ENCODE measurements at places on chromosomes 6 and 20.

DNA sequence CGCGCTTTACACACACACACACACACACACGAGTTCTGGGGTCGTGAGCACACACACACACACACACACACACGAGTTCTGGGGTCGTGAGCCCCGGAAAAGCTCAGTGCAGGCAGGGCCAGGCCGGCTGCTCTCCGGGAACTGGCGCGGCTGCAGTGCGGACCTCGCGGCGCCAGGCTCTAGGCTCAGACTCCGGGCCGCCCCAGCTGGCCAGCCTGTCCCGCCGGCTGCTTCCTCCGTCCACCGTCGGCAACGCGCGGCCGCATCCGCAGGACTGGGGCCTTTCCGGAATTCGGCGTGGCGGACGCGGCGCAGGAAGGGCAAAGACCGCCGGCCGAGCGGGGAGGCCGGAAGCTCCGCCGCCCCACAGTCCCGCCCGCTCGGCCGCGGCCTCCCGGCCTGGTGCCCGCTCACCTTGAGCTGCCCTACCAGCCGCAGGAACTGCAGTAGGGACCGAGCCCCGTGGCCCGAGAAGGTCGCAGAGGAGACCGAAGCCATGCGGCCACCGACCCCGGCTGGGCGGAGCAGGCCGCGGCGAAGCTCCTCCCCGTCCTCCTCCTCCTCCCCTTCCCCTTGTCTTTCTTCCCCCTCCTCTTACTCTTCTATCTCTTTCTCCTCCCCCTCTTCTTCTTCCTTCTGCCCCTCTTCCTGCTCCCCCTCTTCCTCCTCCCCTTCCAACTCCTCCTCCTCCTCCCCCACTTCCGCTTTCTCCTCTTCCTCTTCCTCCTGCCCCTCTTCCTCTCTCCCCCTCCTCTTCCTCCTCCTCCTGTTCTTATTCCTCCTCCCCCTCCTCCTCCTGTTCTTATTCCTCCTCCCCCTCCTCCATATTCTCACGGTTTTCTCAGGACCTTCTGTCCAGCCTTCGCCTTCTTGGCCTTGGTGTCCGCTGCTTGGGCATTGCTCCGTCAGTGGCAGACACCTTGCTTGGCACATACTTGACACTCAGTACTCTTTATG, at the start of gene HDDC2:
HDDC2 (minus strand) TSS at position 533 of the 957 bp plus-strand sequence; CDS start at position 498, 35 bp downstream.
- DNase-seq, result peak; percentile 5

- DNase-seq, result no peak
Measured at GRCh38 chr6:13787137-13787536, 27.2 kb downstream of the MCUR1 start.

DNA sequence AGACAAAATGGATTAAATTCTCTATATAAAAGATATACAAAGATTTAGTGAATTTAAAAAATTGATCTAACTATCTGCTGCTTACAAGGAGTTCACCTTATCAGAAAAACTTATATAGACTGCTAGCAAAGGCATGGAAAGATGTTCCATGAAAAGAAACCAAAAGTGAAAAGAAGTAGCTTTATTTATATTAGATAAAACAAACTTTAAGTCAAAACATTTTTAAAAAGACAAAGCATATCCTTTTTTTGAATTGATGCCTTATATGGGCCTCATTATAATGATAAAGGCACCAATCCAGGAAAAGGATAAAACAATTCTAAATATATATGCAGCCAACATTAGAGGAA, 334.2 kb downstream of the MEI4 start:
- no peak for DNase-seq

DNA sequence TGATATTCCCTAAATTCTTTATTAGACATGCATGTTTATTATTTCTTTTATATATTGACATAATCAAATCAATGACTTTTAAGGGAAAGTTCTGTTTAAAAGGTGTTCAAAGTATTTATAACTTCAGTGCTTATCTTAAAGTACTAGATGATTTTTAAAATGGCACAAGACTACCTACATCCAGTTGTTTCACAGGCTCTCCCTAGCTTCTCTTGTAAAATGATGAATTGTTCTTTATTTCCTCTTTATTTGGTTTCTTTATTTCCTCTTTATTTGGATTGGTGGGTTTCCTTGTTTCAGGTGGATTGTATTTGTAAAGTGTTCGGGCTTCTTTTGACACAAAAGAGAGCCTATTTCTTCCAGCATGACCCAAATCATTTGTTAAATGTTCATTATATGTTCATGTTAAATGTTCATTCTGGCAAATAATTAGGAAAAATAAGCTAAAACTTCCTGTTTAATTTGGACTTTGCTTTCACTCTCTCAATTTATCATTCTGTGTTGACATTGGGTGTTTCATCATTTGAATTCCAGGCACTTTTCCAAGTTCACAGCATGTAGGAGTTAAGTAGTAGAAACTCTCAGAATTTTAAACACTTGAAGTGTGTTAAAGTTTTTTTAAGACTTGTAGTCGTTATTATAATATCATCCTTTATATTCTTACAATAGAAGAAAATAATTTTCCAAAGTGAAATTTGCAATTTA, 24.6 kb downstream of the MLIP start:
- no peak for DNase-seq

DNA sequence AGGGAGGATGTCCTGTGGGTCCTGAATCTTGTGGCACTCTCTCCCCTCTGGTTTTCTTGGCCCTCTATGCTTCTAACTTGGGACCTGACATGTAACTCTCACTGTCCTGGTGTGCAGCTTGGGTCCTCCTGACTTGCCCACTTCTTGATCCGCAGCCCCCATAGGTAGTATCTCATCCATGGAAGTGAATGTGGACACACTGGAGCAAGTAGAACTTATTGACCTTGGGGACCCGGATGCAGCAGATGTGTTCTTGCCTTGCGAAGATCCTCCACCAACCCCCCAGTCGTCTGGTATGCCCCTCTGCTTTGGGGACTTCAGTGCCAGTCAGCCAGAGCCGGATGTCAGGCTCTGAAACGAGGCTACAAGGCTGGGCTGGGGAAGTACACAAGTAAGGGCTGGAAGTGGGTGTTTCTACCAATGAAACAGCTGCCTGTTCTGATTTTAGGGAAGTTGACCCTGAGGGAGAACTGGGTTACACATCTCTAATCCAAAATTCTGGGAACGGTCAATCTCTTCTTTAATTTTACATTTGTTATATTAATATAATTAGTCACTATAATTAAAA, 641 bp downstream of the DBNDD2 start:
- no peak for DNase-seq

- no peak for DNase-seq
Measured at GRCh38 chr20:32115211-32115767, 5.8 kb downstream of the TM9SF4 start.

- DNase-seq, result no peak
Measured at GRCh38 chr6:43904311-43905123, 134.5 kb downstream of the VEGFA start.

- no peak for DNase-seq
Measured at GRCh38 chr20:64099086-64099786, 8.1 kb downstream of the NPBWR2 start.

GRCh38 chr20:37890643-37891042, 12.3 kb upstream of the VSTM2L start:
- DNase-seq, result no peak

- DNase-seq, result no peak
Measured at GRCh38 chr6:163599136-163599535, 184.6 kb downstream of the QKI start.

DNA sequence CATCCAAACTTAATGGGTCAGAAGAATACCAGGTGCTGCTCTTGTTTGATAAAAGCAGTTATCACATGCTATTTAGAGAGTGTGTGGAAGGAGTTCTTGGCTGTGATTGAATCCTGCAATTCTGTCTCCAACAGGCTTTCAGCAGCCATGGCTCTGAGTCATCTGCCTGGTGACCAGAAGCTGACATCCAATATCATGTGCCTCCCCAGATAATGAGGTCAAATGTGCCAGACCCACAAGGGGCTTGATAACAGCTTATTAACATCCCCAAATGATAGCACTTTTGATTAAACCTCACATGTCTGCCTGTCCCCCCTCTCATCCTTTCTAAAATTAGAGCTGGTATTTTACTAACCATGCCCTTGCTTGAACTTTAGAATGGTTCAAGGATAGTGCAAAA, 175.7 kb upstream of the PLN start:
- DNase-seq, result no peak

GRCh38 chr20:56348746-56349145, 10.0 kb upstream of the FAM210B start:
- no peak for DNase-seq

GRCh38 chr6:113115196-113115595, 741.9 kb upstream of the MARCKS start:
- no peak for DNase-seq

- no peak for DNase-seq
Measured at GRCh38 chr6:38612143-38612965, 27.4 kb downstream of the BTBD9 start.

DNA sequence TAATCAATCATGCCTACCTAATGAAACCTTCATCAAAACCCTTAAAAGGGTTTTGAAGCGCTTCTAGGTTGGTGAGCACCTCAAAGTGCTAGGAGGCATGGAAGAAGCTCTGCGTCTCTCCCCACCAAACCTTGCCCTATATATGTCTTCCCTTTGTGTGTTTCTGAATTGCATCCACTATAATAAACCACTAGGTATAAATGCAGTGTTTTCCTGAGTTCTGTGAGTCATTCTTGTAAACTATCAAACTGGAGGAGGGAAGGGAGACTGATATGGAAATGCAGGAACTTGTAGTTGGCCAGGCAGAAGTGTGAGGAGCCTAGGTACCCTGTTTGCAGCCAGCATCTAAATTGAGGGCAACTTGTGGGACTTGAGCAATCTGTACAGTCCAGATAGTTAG, 698.8 kb downstream of the DOK5 start:
- no peak for DNase-seq

DNA sequence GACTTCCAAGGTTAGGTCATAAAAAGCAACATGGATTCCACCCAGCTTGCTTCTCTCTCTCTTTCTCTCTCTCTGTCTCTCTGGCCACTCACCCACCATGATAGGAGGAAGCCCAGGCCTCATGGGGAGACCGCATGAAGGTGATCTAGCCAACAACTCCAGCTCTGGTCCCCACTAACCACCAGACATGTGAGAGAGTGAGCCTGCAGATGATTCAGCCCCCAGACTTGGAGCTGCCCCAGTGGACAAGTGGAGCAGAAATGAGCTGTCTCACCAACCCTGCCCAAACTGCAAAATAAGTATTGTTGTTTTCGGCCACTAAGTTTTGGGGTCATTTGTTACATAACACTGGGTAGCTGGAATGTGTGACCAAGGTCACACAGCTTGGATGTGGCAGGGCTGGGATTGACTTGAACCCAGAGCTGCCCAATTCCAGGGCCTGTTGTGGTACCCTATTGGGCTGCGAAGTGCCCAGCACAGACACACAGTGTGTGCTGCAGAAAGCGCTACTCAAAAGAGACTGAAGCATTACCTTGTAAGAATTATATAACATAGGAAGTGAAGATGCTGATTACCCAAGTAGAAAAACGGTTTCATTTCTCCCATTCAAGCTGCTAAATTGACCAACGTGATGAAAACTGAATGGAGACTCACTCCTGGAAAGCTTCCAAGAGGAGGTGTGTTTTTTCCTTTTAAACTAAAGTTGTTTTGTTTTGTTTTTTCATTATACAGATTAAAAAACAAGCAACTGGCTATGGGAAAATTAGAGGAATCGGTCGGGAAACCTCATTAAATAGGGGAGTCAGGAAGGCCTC, 9.1 kb upstream of the TLDC2 start:
- no peak for DNase-seq

DNA sequence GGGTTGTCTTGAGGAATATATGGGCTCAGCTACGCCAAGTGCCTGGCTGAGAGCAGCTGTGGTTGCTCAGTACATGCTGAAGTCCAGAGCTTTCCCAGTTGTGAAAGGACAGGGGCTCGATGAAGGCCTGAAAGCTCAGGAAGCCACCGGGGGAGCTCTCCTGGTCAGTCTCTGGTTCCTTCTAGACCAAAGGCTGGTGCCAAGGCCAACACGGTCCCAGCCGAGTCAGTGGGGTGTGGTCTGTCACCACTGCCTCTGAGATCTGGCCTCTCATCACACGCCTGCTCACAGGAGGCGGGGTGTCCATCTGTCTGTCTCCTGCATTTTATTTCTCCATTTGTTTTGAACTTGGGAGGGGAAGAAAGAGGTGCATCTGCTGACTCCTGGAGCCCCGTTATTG, 4.9 kb upstream of the FAM83C start:
- DNase-seq, result no peak

GRCh38 chr6:153117986-153118879, 12.8 kb downstream of the RGS17 start:
- DNase-seq, result no peak

DNA sequence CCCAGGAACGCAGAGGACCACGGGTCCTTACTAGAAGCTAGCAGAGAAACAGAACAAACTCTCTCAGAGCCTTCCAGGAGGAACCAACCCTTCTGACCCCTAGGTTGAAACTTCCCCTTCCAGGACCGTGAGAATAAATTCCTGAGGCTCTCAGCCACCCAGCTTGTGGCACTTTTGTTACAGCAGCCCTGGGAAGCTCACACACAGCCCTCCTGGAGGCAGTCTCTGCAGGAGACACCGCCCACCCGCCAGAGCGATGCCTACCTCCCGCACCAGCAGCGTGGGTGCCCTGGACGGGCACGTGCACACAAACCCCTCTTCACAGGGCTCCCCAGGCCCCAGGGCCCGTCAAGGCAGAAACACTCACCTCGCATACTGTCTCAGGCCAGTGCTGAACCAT, 4.2 kb downstream of the RNASET2 start:
- no peak for DNase-seq

DNA sequence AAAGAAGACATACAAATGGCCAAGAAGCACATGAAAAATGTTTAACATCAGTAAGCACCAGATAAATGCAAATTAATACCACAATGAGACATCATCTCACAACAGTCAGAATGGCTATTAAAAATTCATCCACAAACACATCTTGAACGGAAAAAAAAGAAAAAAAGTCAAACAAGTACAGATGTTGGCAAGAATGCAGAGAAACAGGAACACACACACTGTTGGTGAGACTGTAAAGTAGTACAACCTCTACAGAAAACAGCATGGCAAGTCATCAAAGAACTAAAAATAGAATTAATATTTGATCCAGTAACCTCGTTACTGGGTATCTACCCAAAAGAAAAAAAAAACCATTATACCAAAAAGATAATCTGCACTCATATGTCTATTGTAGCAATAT, 6.5 kb downstream of the STX7 start:
- no peak for DNase-seq

DNA sequence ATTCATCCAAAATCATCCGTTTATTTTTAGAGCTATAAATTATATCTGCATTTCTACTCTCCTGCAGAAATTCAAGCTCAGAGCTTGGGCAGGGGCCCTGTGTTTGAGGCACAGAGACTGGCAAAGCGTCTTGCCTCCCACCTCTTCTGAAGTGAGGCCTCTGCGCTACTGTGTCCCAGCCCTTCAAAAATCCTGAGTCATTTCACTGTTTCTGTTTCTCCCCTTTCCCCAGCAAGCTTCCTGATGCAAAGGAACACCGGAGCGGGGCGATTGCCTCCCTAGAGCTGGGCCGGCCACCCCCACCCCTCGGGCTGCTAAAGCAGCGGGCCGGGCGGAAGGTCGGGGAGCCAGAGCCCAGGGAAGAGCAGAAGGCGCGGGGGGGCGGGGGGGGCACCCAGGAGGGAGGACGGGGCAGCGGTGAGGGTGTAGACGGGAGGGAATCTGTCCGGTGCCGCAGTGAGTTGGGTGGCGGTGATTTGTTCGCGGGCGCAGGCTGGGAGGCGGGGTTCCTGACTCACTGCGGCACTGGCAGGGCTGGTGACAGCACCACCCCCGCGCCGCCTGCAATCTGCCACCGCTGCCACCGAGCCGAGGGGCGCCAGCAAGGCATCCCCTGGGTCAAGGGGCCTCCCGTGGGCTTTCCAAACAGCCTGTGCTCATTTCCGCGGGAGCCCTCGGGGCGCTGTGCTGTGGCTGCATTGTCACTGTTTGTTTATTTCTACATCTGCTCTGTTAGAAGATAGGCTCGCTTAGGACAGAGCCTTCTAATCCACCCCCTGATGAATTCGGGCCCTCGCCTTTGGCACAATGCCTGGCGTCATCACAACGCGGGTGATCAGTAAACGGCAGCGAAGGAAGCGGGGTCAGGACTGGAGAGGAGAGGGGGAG, 46.5 kb upstream of the SNAP25 start:
- DNase-seq, result no peak

Measured in esophagus squamous epithelium (tissue), 5 donors.